ENCODE measurements at places on chromosomes 1 and 21. TPM values are rescaled to one million over a fixed set of nuclear protein-coding genes. Genes with fewer than 3 reads are reported as not detected.

LRRC8D gene
- total RNA-seq = 21.2 TPM

FCRLA gene
- total RNA-seq = not detected

DNA sequence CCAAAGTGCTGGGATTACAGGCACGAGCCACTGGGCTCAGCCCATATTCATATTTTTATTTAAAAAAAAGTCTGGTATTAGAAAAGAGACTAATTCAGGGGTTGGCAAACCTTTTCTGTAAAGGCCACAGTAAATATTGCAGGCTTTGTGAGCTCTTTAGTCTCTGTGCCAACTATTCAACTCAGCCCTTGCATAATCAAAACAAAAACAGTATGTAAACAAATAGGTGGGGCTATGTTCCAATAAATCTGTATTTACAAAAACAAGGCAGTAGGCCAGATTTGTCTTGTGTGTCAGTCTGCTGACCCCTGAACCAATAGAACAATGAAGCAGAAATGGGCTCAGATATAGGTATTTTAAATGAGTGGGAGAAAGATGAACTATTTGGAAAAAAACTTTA is 49.3 kb downstream of the CDC42BPA start:
- no peaks in the 10 kb centered on the region for H3K36me3 ChIP-seq
- H3K4me3 ChIP-seq = no peak overlapping the region
- no peak for DNase-seq

DNA sequence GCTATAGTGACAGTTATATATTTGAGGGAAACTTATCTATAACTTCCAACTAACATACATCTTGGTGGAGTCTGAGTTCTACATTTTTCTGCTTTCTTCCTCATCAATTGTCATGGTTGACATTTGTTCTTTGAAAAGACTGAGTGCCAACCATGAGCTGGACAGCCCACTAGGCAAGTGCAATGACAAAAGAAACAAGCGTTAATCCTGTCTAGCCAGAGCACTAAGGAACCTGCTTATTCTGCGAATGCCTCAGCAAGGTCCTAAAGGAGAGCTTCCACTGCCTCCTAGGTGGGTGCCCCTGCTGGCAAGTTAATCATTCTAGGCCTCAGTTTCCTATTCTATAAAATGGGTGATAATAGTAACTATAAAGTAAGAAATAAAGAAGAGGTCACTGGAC is 44.8 kb downstream of the IRF2BP2 start:
- H3K27ac ChIP-seq = no peak overlapping the region
- H3K27me3 ChIP-seq = no peaks in the 10 kb centered on the region
- peaks cover 13% of the 10 kb centered on the region for H3K4me1 ChIP-seq

DNA sequence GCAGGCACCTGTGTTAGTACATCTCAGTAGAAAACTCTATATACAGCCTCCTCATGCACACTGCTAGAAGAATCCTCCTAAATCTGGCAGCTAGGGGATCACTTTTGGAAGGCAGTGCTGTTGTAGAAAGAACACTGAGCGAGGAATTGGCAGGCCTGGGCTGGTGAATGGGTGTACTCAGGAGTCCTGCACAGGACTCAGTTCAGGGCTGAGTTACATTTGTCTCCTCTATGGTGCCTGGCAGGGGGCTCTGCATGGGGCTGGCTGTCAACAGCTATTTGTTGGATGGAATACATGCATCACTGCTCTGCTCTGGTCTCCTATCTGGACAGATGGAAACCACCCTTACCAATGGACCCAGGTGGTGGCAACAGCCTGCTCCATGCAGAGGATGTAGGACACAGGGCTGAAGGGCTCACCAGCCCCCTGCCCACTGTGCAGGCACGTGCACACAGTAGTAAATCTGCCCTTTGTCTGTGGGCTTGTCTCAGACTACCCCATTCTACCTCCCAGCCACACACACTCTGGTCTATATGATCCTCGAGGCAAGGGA is 74.2 kb downstream of the LRIG2 start:
- H3K27ac ChIP-seq = no peak overlapping the region
- no peaks in the 10 kb centered on the region for H3K27me3 ChIP-seq
- H3K4me3 ChIP-seq = no peak overlapping the region
- H3K36me3 ChIP-seq = no peaks in the 10 kb centered on the region
- DNase-seq = no peak

Data from osteocyte (in vitro differentiated cells).